ENCODE measurements at places on chromosomes 11 and 22.

- no peak for DNase-seq
Observed at GRCh38 chr11:79371724-79372123, 69.1 kb downstream of the TENM4 start.

DNA sequence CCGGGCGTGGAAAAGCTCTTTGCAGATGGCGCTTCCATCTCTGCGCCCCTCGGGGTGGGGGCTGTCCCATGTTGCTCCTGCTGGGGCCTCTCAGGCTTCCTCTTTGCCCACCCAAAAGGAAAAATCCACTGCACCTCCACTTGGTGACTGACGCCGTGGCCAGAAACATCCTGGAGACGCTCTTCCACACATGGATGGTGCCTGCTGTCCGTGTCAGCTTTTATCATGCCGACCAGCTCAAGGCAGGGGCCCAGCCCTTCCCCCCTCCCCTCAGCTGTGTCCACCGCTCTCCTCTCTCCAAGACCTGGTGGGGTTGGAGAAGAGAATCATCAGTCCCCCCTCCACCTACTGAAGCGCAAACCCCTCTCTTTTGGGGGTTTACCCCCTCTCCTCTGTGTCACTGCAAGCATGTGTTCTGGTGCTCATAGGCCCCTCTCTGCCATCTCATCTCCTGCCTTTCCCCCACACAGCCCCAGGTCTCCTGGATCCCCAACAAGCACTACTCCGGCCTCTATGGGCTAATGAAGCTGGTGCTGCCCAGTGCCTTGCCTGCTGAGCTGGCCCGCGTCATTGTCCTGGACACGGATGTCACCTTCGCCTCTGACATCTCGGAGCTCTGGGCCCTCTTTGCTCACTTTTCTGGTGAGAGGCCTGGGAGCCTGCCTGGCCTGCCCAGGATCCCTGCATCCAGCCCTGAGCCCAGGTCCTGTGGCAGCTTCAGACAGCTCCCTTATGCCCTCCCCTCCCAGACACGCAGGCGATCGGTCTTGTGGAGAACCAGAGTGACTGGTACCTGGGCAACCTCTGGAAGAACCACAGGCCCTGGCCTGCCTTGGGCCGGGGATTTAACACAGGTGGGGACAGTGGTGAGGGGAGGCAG lies 1.8 kb downstream of the LARGE2 start:
- DNase-seq = no peak

- no peak for DNase-seq
Observed at GRCh38 chr22:48333323-48333763, 1494.3 kb downstream of the BRD1 start.

DNA sequence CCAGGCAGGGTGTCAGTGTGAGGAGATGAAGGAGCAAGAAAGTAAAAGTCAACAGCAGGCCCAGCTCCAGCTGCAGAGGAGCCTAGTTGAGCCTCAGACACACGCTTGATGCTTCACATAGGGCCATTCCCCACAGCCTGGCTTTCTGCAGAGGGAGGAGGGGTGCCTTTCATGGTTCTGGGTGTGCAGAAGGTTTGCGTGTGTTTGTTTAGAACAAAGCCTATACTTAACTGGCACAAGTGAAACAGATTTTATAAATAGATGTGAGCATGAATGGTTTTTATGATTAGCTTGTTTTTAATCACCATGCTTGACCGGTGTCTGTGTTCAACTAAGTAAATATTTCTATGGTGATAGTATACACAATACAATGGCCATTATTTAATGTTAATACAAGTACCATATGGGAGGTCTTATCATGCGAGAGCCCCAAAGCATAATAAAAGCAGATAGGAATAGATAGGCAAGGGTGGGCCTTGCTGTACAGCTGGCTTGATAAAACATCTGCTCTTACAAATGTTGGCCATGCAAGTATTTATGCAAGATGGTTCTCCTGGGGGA lies 290.2 kb downstream of the ETS1 start:
- DNase-seq = no peak

DNA sequence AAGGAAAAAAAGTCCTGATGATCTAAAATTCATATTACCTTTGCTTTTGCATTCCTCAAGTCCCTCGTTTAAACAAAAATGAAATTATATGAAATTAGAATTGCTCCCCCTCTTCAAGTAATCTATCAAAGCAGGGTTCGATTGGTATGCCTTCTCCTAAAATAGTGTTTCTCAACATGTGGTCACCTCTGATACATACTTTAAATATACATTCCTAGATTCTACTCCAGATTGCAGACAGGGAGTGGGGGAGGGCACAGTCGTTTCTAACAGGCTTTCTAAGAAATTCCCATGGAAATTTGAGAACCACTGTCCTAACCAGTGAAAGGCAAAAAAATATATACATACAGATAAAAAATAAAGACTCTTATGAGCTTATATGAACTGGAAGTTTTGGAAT lies 22.6 kb upstream of the IRAG1 start:
- DNase-seq = no peak

DNA sequence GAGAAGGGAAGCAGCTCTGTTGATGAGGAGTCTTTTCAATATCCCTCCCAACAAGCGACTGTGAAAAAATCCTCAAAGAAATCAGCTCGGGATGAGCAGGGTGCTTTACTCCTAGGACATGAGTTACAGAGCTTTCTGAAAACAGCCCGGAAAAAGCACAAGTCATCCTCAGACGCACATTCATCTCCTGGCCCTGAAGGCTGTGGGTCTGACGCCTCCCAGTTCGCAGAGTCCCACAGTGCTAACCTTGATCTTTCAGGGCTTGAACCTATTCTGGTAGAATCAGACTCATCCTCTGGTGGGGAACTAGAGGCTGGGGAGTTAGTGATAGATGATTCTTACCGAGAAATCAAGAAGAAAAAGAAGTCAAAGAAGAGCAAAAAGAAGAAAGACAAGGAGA lies 7.7 kb downstream of the HMGXB4 start:
- DNase-seq = no peak

GRCh38 chr11:2261436-2262230 lies 8.8 kb downstream of the ASCL2 start:
- no peak for DNase-seq

GRCh38 chr11:127037001-127037400 lies 36.4 kb upstream of the KIRREL3 start:
- DNase-seq = no peak

DNA sequence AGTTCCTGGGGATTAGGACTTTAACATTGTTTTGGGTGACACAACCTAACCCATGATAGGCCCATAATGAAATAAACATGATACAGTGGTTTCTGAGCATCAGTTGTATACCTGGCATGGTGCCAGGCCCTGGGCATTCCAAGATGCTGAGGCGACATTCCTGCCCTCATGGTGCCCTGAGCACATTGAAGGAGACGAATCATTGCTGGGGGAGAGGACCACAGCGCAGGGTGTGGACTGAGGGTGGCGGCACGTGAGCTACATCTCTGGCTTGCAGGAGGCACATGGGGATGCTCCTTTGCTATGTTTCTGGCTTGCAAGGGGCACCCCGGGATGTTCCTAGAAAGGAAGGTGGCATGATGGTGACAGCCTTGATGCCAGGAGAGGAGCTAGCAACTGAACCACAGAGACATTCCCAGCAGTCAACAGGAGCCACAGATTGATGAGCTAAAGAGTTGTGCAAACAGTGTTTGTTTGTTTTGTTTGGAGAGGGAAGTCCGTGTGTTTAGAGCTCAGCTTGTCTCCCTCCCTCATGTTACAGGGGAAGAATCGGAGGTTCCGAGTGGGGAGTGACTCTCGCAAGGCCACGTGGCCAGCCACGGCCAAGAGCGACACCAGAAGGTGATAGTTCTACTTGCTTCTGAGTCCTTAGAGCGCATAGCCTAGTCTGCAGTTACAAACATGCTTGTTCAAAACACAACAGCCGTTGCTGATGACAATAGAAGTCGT lies 106.4 kb downstream of the MIAT start:
- no peak for DNase-seq

DNA sequence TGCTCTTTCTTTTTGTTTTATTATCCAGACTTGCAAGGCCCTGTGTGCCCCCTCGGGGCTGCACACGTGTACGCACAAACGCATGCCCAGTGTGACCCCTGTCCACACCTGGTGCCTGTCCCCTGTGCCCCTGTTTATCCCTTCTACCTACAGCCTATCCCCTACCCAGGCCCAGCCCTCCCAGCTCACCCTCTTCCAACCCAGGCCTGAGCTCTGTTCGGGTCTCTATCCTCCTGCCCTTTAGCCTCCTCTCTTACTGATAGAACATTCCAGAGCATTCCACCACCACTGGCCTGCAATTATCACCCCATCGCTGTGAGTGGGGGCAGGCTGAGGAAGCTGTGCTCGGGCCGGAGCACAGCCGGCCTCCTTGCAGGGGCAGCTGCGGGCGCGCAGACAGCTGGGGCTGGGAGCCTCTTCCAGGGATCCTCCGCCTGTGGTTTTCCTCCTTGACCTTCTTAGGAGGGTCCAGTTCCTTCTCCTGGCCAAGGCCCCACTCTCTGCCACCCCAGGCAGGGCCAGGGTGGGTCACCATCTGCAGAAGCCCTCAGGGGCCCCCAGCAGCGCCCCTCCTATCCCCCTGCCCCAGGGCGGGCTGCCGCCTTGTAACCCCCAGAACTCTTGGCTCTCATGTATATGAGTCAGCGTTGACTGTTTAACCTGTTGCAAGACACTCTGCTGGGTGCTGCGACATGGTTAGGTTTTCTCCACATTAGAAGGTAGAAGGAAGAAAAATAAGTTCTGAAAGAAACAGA lies 41.8 kb upstream of the KCNQ1OT1 start:
- DNase-seq = no peak

GRCh38 chr11:94295534-94295933 lies 8.8 kb upstream of the IZUMO1R start:
- DNase-seq = no peak

DNA sequence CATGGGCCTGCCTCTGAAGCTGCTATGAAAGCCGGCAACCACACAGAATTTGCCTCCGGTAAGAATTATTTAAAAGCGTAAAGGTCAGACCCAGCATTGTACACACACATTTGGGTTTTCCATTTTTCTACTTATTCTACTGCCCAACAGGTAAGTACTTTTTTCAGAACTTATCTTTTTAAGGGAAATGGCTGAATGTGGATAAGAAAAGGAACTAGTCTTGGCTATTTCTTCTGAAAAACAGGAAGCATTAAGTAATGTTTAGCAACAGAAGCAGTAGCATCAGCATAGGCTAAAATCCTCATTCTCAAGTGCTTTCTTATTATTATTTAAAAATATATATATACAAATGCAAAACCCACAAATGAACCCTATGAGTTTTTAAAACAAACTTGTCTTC lies 103.1 kb downstream of the MPPED2 start:
- no peak for DNase-seq

DNA sequence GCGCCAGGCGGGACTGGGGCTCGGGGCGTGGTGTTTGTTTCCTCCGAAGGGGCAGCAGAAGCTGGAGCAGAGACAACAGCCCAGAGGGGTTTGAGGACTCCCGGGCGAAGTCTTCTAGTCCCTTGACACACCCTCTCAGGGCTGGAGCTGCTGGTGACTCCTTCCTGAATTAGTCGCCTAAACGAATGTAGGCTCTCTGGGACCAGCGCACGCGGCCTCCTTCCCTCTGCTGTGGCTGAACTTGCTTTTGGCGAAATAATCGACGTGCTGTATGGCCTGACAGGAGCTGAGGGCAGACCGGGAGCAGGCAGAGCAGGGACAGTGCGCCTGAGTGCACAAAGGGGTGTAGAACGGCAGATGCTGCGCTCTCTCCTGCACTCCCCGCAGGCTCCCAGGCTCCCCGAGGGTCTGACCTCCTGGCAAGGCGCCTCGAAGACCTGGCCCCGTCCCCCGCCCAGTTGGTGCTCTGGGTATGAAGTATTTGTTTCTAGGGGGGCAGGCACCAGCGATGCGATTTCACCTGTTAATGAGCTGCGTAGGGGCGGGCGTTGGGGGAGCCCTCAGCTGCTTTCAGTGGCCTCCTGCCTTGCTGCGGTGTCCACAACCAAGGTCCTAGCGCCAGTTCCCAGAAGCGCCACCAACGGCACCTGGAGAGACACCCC lies 5.3 kb downstream of the SLC17A6 start:
- DNase-seq = no peak

DNA sequence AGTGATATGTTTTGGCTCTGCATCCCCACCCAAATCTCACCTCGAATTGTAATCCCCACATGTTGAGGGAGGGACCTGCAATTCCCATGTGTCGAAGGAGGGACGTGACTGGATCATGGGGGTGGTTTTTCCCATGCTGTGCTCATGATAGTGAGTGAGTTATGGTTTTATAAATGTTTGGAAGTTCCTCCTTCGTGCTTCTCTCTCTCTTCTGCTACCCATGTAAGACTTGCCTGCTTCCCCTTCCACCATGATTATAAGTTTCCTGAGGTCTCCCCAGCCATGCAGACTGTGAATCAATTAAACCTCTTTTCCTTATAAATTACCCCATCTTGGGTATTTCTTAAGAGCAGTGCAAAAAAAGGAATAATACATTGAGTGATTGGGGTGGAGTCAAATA lies 7.3 kb upstream of the CEP295 start:
- DNase-seq = no peak

DNA sequence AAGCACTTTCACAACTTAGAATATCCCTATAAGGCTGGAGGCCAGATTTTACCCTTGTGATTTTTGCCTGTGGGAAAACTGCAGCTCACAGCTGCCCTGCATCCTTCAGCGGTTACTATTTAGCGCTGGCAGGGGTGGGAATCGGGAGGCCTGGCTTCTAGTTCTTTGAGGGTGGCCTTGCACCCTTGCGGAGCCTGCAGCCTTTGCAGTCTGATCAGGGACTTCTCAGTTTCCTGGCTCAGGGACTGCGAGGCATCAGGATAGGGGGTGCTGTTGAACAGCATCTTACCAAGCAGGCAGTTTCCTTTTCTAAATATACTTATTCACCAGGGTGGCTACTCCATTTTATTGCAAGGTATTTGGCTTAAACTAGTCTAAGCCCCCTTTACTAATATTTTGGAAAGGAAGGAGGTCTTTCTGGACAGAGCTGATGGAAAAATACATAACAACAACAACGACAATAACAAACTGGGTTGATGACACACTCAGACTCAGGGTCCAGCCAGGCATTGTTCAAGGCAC lies 2.9 kb upstream of the APOA1 start:
- DNase-seq = no peak

DNA sequence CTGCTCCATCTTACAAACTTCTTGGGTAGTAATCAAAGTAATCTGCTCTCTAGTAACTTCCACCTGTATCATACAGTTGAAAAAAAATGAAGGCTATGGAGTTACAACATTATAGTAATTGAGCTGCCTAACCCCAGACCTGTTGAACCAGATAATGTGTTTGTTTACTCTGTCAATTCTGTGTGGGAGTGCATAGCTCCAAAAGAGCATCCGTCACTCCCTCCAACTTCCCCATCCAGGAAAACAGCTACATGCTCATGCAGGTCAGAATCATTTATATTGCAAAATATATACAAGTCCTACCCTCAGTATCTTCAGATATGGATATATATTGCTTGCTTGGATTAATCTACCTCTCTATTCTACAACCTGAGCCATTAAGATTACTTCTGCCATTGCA lies 244.0 kb upstream of the ANO5 start:
- no peak for DNase-seq

- DNase-seq = no peak
Observed at GRCh38 chr11:110764485-110764884, 52.2 kb upstream of the ARHGAP20 start.

Data from NCI-H524 (cell line).